ENCODE measurements at places on chromosomes 6 and 20.

DNA sequence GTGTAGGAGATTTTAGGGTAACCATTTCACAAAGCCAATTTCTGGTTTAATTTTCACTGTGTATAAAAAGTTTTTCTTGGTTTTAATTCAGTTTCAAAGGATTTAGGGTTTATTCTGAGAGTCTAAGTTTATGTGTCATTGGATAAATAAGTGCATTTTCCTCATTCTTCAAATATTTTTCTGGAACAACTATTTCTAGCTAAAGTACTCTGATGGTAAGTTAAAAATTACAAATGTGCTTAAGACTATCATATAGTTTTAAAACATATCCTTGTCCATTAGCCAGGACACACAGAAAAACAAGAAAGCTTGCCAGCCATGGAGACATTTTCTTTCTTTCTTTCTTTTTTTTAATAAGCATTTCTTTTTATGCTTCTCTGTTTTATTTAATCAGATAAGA is 333.0 kb downstream of the RFPL4B start:
- no peak for DNase-seq

- DNase-seq: peak; percentile 78
These were observed 59.0 kb upstream of the QKI start for GRCh38 chr6:163355426-163355991.

DNA sequence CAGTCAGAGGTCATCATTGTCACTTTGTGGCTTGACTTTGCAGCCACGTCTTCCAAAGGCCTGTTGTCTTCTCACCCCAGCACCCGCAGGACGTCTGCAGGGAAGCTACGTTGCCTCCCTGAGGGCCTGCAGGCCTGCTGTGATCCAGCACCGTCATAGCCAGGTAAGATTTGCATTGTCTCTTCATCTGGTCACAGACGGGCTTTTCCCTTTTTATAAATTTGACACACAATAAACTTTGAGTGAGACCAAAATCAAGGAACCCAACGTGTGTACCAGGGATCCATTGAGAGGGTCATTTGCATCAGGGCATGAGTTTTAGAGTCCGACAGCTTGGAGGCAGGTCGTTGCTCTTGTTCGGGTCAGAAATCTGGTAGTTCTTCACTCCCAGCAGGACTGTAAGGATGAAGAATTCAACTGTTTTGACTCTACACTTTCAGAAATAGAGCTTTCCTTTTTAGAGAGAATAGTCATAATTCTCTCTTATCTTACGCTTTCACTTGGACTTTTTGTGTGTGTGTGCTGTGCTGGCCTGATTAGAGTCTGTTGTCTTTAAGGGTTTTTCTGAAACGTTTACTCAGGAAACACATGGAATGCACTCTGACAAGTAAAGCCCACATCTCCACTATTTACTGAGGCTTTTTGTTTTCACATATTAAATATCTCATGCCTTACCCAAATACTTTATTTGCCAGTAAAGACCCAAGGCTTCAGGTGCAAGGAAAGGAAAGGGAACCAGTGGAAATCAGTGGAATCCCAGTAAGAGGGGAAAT is 177.2 kb upstream of the TAB2 start:
- DNase-seq: no peak

DNA sequence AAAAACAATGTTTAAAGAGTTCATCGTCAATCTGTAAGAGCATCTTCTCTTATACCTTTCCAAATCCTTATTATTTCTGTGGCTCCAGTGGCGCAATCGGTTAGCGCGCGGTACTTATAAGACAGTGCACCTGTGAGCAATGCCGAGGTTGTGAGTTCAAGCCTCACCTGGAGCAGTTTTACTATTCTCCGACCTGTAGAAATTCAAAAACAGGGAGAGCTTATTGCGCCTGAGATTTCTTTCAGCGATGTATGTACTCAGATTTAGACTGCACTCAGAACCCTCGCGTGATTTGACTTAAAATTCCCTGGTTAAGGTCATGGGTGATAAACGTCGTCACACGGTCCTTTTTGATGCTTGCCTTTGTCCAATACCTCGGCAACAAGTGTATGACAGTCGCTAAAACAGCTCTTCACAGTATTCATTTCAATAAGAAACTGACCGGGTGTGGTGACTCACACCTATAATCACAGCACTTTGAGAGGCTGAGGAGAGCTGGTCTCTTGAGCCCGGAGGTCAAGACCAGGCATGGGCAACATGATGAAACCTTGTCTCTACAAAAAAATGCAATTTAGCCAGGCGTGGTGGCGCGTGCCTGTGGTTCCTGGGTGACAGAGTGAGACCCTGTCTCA is 11.9 kb downstream of the GPX5 start:
- no peak for DNase-seq

GRCh38 chr6:8914700-8915099 is 479.4 kb upstream of the SLC35B3 start:
- DNase-seq: no peak
